Activated CD8-positive, alpha-beta memory T cell treated with anti-CD3 and anti-CD28 coated beads for 1 hour (primary cell): ENCODE measurements at places on chromosomes 1 and 21.

GRCh38 chr1:214154596-214155292 lies 126.2 kb upstream of the SMYD2 start:
- no peak for DNase-seq

GRCh38 chr1:54649130-54649898 lies 7.7 kb downstream of the MROH7 start:
- DNase-seq, result no peak

- DNase-seq, result no peak
These were observed 83.5 kb downstream of the SPAG17 start for GRCh38 chr1:118101515-118101844.

GRCh38 chr1:85571828-85572227 lies 8.7 kb upstream of the CCN1 start:
- DNase-seq, result no peak

DNA sequence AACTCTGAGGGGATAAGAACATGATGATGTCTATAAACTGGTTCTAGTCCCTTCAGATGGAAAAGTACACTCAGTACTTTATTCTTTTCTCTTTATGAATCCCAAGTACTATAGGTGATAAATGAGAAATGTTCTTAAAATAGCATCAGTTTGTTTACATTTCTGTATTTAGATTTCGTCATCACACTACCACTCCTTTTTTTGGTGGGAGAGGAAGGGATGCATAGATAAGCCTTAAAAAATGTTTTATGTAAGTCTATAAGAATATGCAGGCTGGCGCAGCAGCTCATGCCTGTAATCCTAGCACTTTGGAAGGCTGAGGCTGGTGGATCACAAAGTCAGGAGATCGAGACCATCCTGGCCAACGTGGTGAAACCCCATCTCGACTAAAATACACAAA lies 144.8 kb downstream of the USP25 start:
- no peak for DNase-seq

GRCh38 chr1:17561561-17561985 lies 22.1 kb downstream of the ARHGEF10L start:
- DNase-seq, result no peak

DNA sequence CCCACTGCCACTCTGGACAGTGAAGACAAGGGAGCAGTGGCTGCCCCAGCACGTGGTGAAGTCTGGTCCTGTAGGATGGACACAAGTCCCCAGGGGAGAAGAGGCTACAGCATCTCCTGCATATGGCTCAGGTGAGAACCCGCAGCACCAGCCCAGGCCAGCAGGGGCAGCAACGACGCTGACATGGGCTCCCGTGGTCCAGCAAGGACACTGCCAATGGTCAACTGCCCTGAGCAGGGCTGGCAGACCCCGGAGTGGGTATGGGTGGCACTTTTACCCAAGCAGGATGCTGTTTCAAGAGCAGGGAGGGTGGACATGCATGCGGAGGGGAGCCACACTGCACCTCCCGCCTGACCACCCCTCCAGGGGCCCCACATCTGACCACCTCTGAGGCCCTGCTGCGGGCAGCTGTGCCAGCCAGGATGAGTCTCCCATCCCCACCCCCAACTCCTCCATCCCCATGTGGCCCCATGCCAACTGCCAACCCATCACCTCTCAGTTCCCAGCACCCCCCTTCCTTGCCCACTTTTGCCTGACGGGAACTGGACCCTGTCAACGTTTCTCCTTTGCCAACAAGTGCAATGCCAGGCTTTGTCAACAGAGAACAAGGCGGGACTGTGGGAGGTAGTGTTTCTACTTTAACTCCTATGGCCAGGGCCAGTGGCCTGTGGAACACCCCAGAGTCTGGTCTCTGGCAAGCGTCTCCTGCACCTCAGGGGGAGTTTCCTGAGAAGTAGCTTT lies 8.6 kb downstream of the MORN1 start:
- no peak for DNase-seq

- no peak for DNase-seq
These were observed 2.3 kb downstream of the ZZZ3 start for GRCh38 chr1:77680173-77680572.

GRCh38 chr1:189646066-189646465 lies 831.6 kb downstream of the BRINP3 start:
- DNase-seq, result no peak

GRCh38 chr1:193699261-193699660 lies 512.8 kb upstream of the B3GALT2 start:
- no peak for DNase-seq

GRCh38 chr1:193747579-193747978 lies 561.2 kb upstream of the B3GALT2 start:
- no peak for DNase-seq

DNA sequence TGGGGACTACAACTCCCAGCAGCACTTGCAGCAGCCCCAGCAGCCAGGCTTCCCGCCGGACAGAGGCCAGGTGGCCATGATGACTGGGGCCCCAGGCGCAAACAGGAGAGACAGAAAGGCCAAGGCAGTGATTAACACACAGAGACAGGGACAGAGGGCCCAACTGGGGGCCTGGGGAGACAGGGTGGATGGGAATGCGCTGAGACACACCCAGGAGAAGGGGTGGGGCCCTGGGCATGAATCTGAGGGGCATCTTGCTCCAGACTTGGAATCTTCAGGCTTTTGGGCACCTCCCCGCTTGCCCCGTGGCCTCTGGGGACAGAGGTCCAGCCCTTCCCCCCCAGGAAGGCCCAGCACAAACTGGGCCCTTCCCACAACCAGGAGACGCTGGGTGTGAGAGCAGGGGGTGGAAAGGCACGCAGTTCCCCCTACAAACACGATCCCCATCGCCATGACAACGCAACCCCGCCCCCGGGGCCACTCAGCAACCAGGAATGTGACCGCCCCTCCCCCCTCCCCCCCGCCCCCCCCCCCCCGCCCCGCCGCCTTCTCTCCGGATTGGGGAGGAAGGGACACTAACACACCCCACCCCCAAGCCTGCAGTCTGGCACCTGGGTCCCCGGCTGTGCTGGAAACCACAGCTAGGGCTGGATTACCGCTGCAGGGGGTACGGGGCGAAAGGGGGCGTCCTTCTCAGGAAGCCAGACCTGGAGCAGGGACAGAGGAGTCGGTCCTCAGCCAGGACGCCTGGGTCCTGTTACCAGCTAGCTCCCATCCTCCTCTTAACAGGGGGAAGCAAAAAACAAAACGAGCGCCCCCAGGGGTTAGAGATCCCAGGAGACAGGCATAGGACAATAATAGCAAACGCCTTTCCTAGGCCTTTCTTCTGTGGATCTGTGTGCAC lies 4.5 kb downstream of the HDGF start:
- DNase-seq, result peak; percentile 63
